ENCODE measurements at places on chromosomes 12 and 14.

- DNase-seq, result no peak
Measured at GRCh38 chr12:119869720-119870119, 7.4 kb downstream of the CIT start.

DNA sequence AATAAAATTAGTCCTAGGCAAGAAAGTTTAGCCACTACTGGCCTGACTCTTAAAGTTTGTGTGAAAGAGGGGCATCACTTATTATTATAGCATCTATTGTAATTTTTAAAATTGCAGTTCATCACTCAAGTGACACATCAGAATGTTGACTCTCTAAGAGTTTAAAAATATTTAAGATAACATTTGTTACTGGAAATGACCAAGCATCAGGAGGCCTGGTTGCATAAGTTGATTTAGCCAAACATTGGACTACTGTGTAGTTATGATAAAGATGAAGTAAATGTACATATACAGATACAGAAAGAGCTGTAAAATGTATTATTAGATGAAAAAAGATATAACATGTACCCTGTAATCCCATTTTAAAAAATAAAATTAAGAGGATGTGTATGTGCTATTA, 47.5 kb downstream of the SCFD1 start:
- no peak for DNase-seq

GRCh38 chr12:23560611-23561010, 388.9 kb downstream of the SOX5 start:
- DNase-seq, result no peak

DNA sequence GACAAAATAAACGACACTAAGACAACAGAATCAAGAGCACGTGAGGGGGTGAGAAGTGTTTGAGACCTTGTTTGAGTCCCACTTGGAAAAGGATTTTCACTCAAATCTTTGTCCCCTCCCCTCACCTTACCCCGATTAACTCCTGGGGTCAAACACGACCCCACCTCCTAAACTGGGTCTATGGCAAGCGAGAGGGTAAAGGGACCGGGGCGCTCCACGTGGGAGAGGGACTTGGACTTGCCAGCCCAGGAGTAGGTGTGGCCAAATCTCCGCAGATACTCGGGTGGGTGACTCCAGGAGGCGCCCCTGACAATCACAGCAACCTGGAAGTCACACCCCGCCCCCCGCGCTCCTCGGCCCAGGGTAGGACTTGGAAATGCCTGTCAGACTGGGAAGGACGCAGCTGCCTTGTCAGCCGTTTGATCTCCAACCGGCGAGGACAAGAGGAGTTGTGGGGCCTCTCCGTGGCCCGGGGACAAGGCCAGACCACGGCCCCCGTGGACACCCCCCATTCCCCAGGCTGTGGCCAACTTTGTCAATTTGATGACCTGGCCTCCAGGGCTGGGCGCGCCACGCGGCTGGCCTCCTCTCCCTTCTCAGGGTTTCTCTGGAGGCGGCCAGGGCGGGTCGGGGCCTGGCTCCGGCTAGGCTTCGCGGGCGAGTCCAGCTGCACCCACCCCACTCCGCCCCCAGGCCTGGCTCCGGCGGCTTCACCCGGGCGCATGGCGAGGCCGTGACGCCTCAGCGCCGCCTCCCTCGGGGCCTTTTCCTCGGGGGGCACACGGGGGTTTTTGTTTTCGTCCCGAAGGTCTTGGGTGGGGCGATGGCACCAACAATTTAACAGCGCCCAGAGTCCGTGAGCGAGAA, 1.1 kb upstream of the BCL11B start:
- DNase-seq, result no peak

DNA sequence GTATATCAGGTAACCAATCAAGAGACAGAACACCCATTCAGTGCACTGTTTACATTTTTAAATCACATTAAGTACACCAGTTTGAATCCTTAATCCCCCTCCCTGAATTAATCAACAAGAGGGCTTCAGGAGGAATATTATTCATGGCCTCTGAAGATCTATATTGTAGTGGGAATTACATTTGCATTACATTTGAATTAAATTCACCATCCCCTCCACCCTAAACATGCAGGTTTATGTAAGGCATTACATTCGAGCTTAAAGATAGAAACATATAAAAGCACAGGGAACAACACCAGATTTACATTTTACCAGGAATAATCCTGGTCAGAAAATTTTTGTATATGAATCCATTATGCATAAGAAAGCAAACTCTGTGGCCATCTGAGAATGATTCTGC, 197.8 kb upstream of the KITLG start:
- DNase-seq, result no peak

DNA sequence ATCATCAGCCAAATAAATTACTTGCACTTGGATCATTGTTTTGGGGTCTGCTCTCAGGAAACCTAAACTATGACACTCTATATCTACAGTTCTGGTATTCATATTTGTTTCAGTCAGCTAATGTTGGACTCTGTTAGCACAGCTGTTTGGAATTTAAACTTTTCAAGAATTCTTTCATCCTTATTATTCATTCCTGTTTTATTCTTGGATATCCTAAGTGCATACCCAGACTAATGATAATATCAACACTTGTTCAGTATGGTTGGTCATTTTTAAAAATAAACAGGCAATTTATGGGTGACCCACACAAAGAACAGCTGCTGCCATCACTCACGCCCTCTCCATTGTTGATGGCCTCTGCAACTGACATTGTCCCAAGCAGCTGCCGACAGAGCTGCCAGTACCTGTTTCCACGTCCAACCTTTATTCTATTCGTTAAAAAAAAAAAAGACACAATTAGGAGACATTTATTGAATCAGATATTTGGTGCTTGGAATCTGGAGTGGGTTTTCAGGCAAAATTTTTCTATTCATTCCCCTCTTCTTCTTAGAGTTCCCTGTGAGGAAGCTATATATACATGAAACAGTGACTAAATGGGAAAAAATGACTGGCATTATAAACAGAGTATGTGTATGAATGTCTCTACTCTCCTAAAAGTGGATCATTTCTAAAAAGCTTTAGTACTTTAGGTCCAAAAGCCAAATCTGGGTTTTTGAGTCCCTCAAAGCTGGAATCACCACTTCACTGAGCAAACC, 252.1 kb upstream of the NAV3 start:
- no peak for DNase-seq

- no peak for DNase-seq
Measured at GRCh38 chr12:132043216-132043615, 93.5 kb downstream of the EP400 start.

GRCh38 chr14:22122227-22122818, 448.7 kb upstream of the OR4E1 start:
- no peak for DNase-seq

DNA sequence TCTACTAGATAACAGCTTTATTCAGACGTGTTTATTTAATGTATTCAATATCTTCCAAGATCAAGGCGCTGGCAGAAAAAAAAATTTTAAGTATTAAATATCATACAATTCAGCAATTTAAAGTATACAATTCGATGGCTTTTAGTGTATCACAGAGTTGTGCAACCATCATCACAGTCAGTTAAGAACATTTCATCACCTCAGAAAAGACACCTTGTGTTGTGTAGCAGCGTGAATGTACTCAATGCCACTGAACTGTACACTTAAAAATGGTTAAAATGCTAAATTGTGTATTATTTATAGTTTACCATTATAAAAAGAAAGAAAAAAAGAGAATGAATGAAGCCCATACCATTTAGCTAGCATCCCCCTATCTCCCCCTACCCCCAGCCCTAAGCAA, 96.4 kb downstream of the RIN3 start:
- no peak for DNase-seq

DNA sequence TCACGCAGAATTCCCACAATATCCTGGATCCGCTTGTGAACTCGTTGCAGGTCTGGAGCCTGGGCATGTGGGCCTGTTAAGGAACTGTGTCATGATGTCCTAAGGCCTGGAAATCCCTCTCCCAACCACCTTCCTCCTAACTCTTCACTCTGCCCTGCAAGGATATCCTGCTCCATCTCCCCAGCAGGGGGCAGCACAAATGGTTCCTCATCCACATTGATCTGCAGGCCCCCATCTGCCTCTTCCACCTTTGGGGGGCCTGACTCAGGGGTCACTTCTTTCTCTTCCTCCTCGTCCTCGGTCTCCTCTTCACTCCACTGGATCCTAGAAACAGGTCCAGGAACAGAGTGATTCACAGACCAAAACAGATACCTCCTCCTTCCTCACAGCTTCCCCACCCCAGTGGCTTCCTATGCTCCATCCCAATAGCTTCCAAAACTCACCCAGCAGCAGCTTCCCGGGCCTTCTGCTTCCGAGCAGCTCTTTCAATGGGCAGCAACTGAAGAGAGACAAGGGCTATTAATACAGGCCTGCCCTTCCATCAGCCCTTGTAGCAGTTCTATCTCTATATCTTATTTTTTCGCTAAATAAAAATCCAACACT, 4.5 kb downstream of the NOP2 start:
- DNase-seq, result peak; percentile 71

- DNase-seq, result no peak
Measured at GRCh38 chr12:105698075-105698474, 367.6 kb downstream of the C12orf75 start.

DNA sequence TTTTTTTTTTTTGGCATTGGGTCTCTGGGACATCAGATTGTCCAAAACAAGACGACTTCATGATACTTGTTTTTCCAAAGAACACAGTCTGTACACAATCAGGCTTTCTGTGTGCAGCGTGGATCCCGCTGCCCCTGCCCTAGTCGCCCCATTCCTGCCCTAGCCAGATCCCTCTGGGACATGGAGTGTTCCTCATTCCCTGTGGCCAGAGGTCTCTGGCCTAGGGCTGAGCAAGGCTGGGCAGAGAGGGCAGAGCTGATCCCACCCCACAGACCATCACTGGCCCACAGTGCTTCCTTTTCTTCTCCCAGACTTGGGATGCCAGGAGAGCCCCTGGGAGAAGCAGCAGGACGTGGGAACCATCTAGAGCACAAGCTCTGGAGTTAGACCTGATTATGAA, 20.9 kb upstream of the EIF2B2 start:
- no peak for DNase-seq

GRCh38 chr12:91704446-91704845, 441.2 kb downstream of the BTG1 start:
- no peak for DNase-seq

DNA sequence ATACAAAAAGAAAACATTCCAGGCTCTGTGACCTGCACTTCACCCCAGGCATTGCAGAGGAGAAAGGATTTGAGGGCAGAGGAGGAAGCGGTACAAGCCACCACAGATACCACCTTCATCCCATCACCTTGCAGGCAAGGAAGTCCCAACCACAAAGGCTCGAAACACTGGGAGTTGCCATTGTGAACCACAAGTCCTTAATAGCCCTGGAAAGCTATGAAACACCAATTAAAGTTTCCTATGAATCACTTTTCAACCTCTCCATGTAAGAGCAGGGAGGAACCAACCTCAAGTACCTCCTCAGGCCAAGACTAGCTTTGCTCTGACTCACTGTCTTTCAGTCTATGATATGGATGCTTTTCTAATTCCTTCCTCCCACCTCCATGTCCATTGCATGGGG, 27.0 kb downstream of the MAP3K9 start:
- DNase-seq, result no peak

DNA sequence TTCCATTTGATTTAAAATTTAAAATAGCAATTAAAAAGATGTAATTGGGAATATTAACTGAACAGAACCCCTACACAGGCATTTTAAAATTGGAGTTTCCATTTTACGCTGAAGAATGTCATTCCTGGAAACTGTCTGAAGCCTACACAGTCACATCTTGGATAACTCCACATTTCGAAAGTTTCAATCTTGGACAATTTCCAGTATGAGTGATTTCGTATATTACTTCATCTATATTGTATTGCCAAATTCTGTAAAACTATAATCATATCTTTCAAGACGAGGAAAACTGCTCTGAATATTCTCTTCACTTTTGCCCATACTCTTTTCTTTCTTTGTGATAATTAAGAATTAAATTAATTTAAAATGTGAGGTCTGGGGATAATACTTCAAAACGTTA, 194.2 kb upstream of the ABCD2 start:
- DNase-seq, result no peak

- peak; percentile 79 for DNase-seq
Measured at GRCh38 chr14:74941676-74942097, 13.7 kb downstream of the PGF start.

DNA sequence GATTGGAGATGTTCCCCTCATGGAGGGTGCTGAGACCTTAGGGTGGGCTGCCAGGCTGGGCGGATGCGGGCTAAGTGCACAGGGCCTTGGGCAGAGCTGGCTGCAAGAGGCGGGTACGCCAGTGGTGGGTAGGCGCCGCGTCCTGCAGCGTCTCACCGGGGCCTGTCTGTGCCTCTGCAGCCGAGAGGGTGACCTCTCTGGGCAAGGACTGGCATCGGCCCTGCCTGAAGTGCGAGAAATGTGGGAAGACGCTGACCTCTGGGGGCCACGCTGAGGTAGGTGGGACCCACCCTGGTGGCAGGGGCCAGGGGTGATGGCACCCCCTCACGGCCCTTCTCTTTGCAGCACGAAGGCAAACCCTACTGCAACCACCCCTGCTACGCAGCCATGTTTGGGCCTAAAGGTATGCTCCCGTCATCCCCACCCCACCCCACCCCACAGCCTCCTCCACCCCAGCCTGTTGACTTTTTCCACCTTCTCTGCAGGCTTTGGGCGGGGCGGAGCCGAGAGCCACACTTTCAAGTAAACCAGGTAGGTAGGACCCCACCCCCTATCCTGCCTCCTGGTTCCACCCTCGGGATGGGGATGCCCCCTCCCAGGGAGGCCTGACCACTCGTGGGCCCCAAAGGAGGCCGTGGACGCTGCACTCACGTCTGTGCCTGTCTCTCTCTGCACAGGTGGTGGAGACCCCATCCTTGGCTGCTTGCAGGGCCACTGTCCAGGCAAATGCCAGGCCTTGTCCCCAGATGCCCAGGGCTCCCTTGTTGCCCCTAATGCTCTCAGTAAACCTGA, 1.5 kb downstream of the CRIP1 start:
- DNase-seq, result no peak

DNA sequence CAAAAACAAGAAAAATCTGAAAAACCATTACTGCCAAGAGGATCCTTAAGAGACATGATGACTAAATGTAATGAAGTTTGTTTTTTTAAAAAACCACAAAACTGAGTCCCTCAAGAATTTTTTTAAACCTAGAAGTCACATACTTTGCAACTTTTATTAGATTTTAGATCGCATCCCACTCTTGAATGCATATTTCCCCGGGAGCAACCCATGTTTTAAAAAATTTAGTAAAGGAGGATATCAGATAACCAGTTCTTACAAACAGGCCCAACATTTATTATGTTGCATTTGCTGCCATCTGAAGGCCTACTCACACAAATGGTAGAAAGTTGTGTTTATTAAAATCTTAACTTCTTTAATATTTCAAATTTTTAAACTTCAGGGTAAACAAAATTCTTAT, 44.3 kb upstream of the CCT2 start:
- DNase-seq, result no peak

- no peak for DNase-seq
Measured at GRCh38 chr12:40137252-40137651, 31.4 kb upstream of the SLC2A13 start.

DNA sequence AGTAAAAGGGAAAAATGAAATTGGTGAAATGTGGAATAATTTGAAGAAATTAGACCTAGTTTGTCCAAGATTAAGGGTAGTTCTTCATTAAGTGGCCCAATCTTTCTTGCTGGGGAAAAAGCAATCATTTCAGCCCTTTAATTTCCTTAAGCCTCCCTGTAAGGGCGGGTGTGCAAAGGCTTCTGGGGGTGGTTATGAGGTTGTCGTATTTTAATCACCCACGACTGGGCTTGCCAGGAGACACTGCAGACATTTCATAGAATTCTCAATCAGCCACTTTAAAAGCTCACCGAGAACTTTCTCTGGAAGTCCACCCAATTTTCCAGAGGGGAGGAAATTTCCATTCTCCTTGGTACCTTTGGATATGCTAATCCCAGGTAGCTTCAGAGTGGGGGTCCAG, 43.4 kb downstream of the DLK1 start:
- DNase-seq, result no peak

- DNase-seq, result no peak
Measured at GRCh38 chr14:63892265-63892664, 39.5 kb downstream of the SYNE2 start.

GRCh38 chr12:4843907-4844306, 65.8 kb upstream of the KCNA1 start:
- no peak for DNase-seq
